ENCODE measurements at places on chromosomes 11 and 22.

GRCh38 chr11:40252236-40252635 lies 1207.2 kb downstream of the LRRC4C start:
- no peak for DNase-seq

DNA sequence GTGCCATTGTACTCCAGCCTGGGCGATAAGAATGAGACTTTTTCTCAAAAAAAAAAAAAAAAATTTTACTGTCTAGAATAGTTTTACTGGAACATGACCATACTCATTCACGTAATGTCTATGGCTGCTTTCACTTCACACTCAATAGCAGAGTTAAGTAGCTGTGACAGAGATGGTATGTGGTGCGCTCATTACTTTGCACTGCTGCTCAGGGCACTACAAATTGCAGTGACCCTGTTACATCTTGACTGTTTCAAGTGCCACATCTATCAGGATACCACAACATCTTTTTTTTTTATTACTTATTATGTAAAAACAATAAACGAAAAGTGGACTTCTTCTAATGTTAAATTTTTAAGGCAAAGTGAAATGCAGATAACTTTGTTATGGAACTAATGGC lies 110.3 kb downstream of the ARHGAP20 start:
- no peak for DNase-seq

DNA sequence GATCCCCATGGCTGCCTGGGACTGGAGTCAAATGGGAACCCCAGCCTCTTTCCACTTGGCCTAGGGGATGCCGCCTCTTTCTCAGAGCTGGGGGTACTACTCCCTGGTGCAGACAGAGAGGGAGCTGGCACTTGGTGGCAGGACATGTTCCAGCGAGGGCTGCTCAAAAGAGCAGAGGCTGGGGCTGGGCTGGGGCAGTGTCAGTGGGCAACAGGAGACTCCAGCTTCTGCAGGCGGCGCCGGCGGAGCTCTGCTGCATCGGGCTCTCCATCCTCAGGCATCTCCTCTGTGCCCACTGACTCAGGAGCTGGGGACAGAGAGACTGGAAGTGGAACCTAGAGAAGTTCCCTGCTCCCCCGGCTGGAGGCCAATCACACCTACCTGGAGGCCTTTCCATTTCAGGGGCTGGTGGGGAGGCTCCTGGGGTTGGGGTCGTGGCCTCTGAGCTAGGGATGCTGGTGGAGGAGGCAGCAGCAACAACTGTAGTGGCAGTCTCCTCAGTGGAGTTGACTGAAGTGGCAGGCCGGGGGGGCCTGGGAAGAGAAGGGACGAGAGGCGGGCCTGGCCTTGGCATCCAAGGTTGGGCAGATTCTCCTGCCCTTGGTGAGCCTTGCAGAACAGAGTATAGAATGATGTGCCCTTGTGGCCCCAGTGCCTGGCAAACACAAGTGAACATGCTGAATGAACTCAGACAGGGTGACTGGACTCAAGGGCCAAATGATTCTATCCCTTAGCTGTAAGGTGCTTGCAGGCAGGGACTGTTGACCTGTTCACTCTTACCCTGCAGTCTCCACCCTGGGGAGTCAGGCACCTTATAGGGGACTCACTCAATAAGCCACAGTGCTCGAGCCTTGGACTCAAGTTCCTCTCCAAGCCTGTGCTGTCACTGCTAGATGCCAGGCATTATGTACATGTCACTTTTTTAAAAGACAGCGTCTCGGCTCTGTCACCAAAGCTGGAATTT lies 5.9 kb downstream of the SYVN1 start:
- DNase-seq: no peak

GRCh38 chr22:44215287-44215686 lies 34.6 kb downstream of the PARVG start:
- no peak for DNase-seq

GRCh38 chr11:9849389-9849788 lies 185.5 kb downstream of the SWAP70 start:
- DNase-seq: no peak

- no peak for DNase-seq
These were observed 226.1 kb upstream of the FAT3 start for GRCh38 chr11:91998481-91998880.

DNA sequence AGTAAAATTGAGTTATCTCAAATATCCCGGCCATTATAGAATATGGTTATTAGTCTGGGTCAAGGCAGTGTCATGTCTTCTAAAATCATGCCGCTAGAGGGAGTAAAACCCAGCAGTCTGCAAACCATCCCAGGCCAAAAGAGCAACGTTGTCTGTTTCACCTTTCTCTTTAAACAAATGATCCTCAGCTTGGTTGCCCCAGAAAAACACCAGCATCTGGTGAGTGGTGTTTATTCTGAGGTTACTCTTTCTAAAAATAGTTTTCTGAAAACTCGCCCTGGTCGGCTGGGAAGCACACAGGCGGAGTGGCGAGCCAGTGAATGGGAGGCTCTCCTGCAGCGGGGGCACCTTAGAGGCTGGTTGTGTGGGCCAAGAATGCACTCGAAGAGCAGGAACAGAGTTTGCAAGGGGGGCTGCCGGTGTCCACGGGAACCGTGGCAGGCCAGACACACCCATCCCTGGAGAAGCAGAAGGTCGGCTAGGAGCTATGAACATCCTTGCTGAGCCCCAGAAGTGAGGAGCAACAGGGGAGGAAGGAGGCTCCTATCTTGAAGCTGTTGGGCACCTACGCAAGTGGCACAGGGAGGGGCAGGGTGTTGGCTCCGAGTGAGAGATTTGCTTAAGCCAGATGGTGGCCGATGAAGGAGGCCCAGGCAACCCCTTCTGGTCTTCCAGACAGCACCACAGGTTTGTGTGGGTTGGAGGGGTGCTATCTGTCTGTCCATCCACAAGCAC lies 297.1 kb downstream of the ETS1 start:
- peak; percentile 70 for DNase-seq

DNA sequence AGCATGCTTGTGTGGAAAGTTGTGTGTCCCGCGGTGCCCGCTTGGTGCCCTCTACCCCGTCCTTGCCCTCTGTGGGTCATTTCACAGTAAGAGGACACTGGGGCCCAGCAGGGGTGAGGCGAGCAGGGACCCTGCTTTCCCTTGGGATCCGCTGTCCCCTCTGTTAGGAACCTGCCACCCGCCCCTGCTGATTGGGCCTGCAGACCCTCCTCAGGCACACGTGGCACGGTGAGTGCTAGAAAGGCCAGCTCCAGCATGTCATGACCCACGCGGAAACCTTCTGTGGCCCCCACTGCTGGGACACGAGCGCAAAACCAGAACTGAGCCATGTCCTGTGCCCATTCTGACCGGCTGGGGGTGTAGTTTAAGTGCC lies 353.1 kb downstream of the TBC1D22A start:
- DNase-seq: no peak

- no peak for DNase-seq
These were observed 49.4 kb downstream of the LRRC74B start for GRCh38 chr22:21094911-21095772.

- peak; percentile 34 for DNase-seq
These were observed 1.6 kb upstream of the E2F8 start for GRCh38 chr11:19242179-19242932.

DNA sequence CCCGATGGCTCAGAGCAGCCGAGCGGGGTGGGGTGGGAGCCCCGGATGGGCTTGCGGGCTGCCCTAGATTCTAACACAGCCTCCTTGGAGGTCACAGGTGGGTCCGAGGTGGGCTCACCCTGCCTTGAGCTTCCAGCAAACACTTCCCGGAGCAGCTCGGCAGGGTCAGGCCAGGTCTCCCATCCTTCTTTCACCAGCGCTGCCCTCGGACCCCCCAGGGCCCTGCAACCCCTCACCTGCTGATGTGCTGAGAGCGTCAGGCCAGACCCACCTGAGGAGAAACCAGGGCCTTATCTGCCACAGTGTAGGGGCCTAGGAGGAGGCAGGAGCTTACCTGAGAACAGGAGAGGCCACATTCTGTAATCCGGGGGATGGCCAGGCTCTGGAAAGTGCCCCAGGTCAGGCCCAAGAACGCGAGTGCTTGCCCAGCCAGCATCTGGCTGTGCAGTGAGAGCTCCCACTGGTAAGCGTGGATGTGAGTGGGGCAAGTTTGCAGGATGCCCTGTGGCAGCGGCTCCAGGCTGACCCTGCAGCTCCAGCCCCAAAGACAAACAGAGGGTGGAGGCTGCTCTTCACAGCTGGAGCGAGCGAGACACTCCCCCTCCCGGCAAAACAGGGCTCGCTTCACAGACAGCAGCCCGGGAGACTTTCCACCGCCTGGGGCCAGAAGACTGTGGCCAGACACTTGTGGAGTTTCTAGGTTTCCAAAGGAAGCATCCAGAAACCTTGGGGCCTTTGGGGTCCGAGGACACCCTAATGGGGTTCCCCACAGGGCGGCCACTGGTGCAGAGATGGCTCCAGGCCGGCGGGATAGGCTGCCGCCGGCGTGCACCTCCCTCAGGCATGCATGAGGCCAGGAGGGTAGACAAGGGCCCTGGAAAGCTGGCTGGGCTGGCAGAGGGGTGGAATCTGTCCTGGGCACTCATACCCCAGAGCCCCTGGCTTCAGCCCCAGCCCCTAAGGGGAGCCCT lies at the start of gene IL17REL:
Gene IL17REL, minus strand, starts transcription at position 555 of the 971 bp plus-strand sequence. Its CDS starts 119 bp downstream, at position 436.
- no peak for DNase-seq

GRCh38 chr22:41687901-41688364 lies 734 bp downstream of the SNU13 start:
- DNase-seq: no peak

GRCh38 chr11:19344661-19345518 lies 104.1 kb upstream of the E2F8 start:
- peak; percentile 61 for DNase-seq

DNA sequence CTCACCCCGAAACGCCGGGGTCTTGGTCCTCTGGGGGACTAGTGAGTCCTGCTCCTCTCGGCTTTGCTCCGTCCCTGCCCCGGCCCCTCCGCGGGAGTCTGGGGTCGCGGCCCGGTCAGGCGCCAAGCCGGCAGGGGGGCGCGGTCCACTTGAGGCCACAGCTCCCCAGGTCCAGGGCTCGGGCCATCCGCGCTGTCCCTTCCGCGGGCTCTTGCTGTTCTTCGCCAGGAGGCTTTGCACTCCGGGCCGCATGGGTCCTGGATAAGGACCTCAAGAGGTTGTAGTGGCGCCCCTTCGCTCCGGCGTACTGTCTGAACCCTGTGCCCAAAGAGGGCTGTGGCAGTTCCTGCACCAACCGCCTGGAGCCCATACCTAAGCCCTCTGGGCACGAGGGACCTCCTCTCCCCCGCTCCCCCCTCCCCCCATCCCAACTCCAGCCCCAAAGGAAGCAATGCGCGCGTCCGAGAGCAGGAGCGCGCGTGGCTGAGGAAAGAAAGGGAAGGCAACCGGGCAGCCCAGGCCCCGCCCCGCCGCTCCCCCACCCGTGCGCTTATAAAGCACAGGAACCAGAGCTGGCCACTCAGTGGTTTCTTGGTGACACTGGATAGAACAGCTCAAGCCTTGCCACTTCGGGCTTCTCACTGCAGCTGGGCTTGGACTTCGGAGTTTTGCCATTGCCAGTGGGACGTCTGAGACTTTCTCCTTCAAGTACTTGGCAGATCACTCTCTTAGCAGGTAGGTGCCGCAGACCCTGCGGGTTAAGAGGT lies at the start of gene ADM:
Gene ADM, plus strand, starts transcription at position 579 of the 767 bp plus-strand sequence. CDS start 628 bp downstream, outside the sequence.
- peak; percentile 73 for DNase-seq

- no peak for DNase-seq
These were observed 32.3 kb downstream of the CCDC34 start for GRCh38 chr11:27330633-27331270.

GRCh38 chr11:45725121-45725520 lies 59.7 kb upstream of the CHST1 start:
- DNase-seq: no peak

DNA sequence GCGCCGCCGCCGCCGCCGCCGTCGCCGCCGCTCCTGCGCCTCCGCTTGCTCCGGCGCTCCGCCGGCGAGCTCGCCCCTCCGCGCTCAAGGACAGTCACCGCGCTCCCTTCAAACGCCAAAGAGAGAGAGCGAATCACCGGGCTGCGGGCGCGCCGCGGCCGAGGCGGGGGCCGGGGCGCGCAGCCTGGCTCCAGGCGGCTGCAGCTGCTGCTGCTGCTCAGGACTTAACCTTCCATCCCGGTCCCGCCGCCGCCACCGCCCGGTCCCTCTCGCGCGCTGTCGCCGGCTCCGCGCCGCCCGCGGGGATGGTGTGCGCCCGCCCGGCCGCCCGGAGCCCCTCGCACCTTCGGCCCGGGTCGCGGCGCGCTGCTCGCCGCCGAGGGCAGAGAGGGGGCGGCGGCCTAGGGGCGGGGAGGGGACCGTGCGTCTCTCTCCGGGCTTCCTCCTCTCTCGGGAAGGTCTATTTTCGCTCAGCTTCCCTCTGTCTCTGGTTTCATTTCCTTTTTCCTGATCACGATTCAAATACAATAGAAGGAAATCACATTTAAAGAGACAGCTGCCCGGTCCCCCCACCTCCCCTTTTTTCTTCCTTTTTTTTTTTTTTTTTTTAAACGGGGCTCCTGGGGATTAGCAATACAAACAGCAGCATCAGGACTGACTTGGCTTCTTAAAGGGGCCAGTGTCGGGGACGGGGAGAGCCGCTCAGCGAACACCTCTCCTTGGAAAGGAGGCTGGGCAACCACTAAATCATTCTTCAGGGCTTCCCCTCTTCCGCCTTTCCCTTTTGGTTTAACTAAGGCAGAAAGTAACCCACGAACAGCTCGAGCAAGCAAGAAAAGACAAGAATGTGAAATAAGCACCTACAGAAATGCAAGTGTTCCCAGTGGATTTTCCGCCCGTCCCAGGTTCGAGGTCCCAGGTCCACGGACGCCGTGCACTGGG lies 22.1 kb downstream of the LMO2 start:
- DNase-seq: peak; percentile 73

DNA sequence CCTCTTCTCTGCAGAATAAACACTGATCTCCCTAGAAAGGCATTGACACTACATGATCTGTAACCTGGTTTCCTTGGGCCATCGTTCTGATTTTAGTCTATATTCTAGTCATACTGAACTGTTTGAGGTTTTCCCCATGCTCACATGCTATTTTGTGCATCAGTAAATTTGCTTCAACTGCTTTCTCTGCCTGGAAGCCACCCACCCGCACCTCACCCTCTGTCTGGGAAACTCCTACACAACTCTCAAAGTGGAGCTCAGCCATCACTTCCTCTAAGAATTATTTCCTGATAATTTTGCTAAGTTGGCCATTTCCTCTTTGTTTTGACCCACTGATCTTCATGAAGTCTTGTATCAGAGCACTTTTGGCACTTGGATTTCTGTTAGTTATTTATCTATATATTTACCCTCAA lies 36.1 kb downstream of the MMP20 start:
- peak; percentile 31 for DNase-seq

GRCh38 chr11:92681586-92681985 lies 287.9 kb upstream of the MTNR1B start:
- no peak for DNase-seq

- no peak for DNase-seq
These were observed 144.7 kb upstream of the LMO1 start for GRCh38 chr11:8408151-8408941.

DNA sequence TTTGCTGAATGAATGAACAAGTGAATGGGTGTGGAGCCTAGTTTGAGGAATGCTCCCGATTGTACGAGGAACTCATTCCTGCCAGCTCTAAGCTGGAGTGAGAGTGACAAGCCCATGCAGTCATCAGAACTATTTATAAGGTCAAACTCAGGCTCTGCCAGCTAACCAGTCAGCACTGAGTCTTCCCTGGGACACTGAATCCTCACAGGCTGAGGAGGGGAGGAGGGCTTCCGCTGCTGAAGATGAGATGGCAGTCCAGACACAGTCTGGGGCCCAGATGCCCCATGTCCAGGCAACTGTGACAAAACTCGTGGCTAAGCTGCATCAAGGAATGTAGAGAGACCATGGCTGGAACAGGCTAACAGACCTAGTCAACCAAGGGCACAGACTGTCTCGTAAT lies 4.0 kb downstream of the LRP4 start:
- no peak for DNase-seq
